ENCODE measurements at places on chromosomes 13 and 19. TPM values are rescaled to one million over a fixed set of nuclear protein-coding genes. Genes with fewer than 3 reads are reported as not detected.

SERPINE3 gene
- total RNA-seq: not detected

ZNF541 gene
- not detected for total RNA-seq

MAU2 gene
- total RNA-seq: 35.3 TPM

BRSK1 gene
- 7.6 TPM for total RNA-seq

CEACAM3 gene
- total RNA-seq: not detected

DNA sequence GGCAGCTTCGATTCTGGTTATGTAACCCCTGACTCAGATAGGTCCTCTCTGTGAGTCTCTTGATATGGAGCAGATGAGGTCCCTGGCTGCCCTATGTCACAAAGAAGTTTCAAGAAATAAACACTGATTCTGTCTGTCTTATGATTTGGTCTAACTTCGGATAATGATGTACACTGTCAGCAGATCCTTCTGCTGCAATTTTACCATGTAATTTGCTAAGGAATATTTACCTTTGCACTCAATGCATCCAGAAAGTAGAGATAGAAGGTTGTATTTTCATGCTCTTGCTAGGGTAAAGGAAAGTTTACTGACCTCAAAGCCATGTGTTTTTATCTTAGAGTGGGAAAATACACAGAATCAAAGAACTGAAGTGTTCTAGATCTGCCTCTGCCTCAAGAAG, 98.2 kb downstream of the KLF5 start:
- no peak for DNase-seq

- DNase-seq: no peak
These were observed 92.9 kb downstream of the PCDH9 start for GRCh38 chr13:67137044-67137735.

GRCh38 chr19:31289976-31290375, 59.3 kb downstream of the TSHZ3 start:
- DNase-seq: no peak

- DNase-seq: peak; percentile 81
These were observed 25.7 kb downstream of the SH3GL1 start for GRCh38 chr19:4374498-4375163.

DNA sequence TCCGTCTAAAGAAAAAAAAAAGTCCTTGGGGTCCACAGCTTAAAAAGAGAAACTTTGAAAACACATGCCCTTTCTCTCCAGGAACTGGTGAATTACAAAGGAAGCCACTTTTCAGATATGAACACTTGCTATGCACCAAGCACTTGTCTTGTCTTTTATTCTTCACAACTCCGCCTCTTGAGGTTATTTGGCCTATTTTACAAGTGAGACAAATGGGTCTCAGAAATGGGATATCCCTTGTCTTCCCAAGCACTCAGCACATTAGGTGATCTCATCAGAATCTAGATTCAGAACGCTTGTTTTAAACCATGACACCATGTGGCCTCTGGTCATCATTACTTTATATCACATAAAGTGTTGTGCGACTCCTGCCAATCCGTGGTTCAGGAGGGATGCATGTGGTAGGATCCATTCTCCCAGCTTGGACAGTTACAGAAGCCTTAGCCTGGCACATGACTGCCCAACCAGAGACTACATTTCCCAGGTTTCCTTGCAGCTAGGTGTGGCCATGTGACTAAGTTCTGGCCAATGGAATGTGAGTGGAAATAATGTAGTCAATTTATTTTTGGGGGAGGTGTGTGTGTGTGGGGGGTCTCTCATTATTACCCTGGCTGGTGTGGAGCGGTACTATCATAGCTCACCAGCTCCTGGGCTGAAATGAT, 13.9 kb downstream of the TSKS start:
- DNase-seq: no peak

GRCh38 chr13:52399046-52399445, 6.9 kb downstream of the THSD1 start:
- DNase-seq: no peak

DNA sequence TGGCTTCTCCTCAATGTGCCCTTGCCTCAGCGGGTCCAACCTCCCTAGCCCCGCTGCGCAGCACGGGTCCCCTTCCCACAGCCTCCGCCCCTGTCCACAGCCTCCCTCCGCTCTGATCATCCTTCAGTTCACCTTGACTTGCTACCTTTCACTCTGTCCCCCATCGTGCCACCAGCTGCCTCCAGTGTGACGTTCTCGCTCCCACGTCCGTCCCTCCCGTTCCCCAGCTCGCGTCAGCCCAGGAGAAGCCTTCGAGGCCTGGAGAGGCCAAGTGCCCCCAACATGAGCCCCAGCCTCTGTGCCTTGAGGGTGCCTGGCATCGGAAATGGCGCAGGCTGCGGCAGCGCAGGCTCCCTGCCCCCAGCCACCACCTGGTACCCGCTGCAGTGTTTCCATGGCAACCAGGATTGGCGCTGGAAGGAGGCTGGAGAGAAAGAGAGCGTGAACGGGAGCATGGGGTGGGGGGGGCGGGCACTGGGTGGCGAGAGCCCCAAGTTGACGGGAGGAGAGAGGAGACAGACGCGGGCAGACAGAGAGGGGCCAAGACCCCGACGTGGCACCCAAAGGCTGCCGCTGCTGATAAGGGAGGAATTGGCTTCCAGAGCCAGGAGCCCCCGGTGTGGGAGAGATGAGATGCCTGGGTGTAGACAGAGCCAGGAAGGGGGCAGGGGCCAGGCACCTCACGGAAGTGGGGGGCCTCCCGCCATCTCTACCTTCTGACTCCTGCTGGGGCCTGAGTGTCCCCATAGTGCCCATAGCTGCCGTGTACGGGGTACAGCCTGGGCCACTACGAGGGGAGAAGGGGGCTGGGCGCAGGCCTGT, 844 bp upstream of the ASPDH start:
- no peak for DNase-seq

- no peak for DNase-seq
These were observed 18.7 kb upstream of the B3GNT3 start for GRCh38 chr19:17775991-17776803.

DNA sequence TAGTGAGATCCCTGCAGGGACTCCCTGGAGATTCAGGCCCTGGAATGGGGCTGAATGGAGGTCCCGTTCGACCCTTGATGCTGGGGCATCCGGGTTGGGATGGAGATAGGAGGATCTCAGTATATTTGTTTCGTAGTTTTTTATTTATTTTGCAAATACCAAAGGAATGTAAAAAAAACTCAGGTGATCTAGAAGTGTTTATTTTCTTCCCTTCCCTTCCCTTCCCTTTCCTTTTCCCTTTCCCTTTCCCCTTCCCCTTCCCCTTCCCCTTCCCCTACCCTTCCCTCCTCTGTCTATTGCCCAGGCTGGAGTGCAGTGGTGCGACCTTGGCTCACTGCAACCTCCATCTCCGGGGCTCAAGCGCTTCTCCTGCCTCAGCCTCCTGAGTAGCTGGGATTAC, 4.5 kb downstream of the GTPBP3 start:
- no peak for DNase-seq

DNA sequence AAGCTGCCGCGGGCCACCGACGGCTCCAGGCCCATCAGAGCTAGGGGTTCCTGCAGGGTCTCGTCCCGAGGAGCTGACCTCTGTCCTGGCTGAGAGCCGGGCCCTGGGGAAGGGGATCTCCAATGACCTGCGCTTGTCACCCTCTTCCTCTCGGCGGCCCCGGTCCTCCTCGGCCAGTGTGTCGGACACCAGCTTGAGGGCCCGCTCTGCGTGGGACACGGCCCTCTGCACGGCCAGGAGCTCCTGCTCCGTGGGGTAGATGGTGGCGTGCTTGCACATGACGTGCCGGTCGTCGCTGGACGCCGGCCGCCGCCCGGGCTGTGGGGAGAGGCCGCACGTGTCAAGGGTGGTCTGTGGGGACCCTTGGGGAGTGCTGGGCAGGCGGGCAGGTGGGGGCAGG, 32.7 kb upstream of the MATK start:
- DNase-seq: no peak

DNA sequence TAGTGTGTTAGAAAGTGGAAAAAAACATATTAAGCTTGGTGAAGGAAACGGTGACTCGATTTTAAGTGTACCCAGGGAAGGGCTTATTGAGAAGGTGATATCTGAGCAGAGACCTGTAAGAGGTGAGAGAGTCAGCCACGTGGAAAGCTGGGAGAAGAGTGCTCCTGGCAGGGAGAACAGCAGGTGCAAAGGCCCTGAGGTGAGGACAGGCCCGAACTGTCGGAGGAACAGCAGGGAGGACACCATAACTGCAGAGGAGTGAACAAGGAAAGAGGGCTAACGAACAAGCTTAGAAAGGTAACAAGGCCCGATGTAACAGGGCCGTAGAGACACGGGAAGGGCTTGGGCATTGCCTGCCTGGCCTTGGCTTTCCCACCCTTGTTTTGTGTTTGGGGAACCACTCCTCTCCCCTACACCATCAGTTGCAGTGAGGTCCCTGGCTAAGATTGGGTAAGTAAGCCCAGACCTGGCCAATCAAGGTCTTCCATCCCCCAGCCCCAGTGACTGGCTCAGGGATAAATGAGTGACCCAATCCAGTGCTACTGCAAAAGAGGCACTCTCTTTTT, 7.3 kb downstream of the ATP4A start:
- no peak for DNase-seq
